ENCODE measurements at places on chromosomes 2 and 18.

DNA sequence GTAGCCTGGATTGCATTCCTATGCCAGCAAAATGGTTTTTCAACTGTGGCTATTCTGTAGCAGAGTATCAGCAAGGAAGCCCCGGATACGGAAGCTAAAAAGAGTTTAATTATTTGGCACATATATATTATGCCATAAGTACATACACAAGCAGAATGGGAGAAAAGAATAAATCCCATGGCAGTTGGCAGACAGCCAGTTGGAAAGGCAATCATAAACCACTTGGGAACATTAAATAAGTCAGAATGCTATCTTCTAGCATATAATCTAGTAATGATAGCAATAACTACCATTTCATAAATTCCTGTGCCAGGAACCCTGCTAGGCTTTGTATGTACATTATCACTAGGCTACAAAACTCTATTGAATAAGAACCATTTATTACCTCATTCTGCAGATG is 26.0 kb downstream of the GALNT5 start:
- no peak for DNase-seq

- DNase-seq = peak; percentile 55
Observed at GRCh38 chr2:160289831-160290230, 89.8 kb upstream of the ITGB6 start.

DNA sequence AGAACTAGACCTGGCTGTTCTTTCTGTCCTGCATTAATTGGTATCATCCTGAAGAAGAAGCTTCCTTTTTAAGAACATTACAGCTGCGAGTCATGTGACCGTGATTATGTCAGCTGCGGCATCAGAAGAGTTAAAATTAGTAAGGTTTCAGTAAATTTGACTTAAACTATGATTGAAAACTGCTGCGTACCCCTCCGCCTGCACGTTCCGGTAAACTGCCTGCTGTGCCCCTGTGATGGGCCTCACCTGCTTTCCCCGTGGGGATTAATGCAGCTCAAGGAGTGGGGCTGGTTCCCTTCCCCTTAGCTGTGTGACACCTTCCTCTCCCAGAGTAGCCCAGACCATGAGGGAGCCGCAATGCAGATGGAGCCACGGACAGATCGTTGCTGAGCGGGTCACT is 36.1 kb upstream of the MYO3B start:
- no peak for DNase-seq

- DNase-seq = peak; percentile 51
Observed at GRCh38 chr2:45293182-45293581, 283.9 kb upstream of the SIX2 start.

DNA sequence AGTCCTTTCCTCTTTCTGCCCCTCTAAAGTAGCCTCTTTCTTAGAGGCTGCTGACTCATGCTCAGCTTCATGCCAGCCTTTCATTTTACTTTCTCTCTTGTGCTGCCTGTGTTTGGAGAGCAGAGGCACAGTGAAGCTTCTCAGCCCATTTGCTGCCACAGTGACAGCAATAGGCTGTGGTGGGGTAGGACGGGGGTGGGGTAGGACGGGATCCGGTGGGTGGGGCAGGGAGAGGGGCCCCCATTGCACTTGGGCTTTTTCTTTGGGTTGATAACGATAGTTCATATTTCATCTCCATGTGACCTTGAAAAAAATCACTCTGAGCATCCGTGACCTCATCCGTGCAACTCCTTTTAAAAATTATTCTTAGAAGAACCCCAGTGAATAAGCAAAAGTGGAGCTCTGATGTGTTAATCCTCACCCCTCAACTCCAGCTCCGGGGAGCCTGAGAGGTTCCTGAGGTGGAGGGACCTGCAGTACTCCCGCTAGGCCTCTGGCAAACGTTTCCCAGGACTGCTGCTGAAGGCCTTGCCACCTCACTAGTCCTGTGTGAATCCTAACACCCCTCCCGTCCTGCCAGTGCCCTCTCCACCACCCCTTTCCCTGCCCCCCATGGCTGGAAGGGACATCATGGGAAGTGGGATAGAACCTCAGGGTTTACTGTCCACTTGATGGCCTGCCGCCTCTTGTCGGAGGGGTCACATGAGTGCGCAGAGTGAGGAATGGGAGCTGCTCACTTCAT is 70.8 kb downstream of the INPP4A start:
- peak; percentile 74 for DNase-seq

DNA sequence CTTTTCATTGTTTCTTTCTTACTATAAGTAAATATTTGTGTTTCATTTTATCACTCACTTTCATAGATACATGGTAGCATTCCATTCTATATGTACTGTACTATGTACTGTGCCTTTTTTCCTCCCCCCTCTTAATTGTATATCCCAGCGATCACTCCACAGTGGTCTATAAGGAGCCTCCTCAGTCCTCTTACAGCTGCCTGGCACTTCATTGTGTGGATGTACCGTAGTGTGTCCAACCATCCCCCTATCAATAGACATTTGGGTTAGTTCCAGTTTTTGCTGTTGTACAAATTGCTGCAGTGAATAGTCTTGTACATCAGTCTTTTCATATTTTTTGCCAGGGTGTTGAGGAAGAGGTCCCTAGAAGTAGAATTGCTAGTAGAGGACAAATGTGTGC is 21.4 kb upstream of the DRC1 start:
- DNase-seq = no peak

DNA sequence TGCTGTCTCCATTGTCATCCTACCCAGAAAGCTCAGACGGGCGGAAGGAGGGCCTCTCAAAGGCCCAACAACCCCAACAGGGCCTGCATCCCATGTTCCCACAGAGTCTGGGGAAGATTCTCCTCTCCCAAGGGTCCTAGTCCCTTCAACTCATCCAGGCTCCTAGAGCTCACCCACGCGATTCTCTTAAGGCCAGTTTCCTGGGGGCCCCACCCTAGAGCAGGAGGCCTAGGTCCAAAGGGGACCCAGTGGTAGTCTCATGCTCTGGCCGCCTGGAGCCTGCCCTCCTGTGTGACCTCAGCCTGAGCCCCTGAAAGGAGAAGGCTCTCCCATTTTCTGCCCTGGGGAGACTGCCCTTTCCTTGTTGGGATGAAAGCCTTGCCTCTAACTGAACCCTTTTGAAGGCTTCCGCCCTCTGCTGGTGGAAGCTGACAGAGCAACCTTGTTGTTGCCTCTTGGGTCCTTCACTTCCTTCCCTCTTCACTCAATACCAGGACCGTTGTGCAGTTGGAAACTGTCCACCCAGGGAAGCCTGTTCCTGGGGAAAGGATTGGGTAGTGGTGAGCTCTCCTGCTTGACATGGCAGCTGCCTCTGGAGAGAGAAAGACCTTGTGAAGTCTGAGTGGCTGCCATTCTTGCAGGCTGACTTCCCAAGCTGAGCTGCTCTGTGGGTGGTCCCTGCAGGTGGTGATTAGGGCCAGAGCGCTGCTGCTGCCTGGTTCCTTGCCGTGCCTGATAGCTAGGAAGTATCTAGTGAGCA is 86.0 kb upstream of the ALPP start:
- peak; percentile 66 for DNase-seq

- DNase-seq = no peak
Observed at GRCh38 chr2:109375131-109375561, 238.6 kb downstream of the SEPTIN10 start.

- peak; percentile 16 for DNase-seq
Observed at GRCh38 chr18:77133835-77134496, 1.4 kb upstream of the MBP start.

DNA sequence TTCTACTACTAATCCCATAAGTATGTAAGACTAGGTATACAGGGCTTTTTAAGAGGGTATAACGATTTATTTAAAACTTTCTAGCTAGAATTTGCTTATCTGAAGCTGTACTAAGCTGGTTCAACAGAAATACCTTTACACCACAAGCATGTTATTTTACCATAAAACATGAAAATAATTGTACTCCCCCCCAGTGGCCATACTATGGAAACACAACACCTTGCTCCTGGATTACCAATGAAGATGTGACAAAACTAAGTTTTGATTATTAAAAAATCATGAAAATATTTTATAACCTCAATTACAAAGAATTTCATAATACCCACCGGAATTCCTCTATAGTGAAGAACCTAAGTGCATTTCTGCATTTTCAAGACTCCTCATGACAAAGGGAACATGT is 27.3 kb downstream of the LPIN2 start:
- DNase-seq = peak; percentile 61

- DNase-seq = no peak
Observed at GRCh38 chr2:48578313-48578712, 39.3 kb upstream of the GTF2A1L start.

DNA sequence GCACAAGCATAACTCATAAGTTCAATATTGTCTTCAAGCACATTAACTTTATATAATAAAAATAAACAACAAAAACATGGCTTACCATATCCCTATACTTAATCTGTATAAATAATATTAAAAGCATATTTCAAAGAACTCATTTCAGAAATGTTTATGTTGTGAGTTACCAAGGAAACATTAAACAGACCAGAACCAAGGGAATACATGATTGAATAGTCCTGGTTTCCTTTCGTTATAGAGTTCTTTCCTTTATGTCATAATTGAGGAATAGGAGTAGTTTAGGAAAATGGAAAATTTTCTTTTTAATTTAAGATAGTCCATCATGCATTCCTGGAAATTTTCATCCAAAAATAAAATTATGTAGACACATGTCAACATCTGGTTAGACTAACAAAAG is 343.0 kb downstream of the ERBB4 start:
- no peak for DNase-seq

DNA sequence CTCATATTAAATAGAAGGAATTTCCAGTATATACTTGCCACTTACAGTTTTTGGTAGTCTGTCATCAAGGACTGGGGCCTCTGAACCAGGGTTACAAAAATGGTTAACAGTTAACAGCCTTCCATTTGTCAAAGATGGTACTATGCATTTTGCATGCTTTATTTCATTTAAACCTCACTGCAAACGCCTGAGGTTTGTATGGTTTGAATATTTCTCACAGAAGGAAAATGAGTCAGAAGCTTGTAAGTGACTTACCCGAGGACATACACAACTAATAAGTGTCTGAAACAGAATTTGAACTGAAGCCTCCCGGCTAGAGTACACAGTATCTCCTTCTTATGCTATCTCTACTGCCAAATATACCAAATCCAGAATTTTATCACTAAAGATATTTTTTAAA is 1593.5 kb upstream of the ACVR2A start:
- DNase-seq = peak; percentile 38

GRCh38 chr18:74963820-74964446 is 245.0 kb downstream of the PTGR3 start:
- peak; percentile 67 for DNase-seq

DNA sequence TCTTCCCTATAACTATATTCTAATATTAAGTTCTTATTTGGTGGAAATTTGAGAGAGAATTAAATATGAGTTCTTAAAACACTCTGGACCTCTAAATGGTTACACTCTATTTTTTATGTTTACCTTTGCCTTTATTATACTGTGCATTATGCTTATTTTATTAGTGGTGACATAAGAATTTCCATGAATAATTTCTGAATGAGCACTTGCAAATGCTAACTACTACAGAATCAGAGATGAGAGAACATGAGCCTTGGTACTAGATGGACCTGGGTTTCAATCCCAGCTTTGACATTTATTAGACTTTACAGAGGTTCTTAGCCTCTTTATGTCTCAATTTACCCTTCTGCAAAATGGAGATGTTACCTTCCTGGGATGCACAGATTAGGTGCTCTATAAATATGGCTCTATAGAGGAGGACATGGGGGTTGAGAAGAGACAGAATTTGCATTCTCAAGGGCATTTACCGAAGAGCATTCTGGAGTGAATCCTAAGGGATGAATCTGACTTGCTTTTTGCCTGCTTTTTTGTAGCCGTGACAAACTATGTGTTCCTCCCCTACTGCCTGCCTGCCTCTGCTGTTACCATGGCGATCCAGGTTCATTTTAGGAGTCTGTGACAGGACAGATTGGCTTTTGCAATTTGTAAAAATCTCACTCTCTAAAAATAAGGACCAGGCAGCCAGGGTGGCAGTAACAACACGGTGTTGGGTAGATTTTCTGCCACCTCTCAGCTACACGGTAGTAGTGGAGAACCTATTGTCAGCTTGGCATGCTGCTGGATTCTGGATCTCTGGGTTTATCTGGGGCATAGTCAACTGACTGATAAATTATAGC is 20.7 kb upstream of the CNRIP1 start:
- DNase-seq = no peak

- DNase-seq = no peak
Observed at GRCh38 chr2:179646862-179647587, 214.4 kb downstream of the ZNF385B start.

DNA sequence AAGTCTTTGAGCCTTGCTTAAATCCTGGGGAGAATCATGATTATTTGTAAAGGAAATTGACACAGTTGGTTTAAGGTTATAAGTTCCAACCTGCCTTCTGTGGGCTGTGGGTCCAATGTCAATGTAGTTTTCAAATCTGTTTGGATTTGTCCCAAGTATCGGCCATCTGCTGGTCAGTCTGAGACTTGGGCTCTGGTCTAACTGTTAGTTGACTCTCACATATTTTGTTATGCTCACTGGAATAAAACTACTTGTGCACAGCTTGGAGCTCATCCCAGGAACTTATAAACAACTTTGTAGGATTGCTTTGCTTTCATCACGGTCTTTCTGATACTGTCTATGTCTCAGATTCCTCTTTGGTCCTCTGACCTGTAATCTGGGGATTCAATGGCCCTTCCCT is 1026.2 kb upstream of the ZEB2 start:
- peak; percentile 33 for DNase-seq

- no peak for DNase-seq
Observed at GRCh38 chr18:31079973-31080372, 22.2 kb downstream of the DSC2 start.

DNA sequence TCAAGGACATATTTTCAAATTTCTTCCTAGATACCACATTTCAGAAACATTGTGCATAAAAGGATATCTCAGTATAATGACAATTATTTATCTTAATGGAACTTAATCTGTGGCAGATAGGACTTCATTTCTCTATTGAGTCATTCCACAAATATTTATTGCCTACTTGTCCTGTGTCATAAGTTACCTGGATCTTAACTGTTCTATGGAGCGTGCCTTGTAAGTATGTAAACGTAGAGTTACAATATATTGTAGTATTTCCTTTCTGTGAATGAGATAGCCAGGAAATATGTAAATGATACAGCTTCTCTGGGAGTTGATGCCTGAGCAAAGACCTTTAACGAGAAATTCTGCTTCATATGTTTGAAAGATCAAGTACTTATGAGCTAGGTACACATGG is 2.5 kb downstream of the AGFG1 start:
- DNase-seq = no peak

DNA sequence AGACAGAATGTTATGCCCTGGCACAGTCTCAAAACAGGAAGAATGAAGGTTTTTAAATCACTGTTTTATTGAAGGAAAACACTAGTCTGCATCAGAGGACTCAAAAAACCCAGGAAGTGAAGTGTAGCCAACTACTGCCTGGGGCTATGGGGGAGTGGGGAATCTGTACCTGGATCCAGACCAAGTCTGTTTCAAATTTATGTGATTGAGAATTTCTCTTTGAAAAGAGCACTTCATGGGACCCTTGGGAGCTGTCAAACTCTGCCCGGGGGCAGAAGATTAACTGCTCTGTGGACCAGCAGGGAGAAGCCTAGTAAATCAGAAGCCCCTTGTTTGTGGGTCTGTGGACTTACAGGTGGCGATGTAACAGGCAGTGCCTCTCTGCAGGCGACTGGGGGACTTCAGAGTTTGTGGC is 45.3 kb upstream of the TANC1 start:
- no peak for DNase-seq
